Fibroblast of skin of right quadriceps (primary cell): ENCODE measurements at places on chromosomes 13 and 19.
A peak's percentile ranks its signal among the peaks of the same experiment; 100 is the strongest.

GRCh38 chr13:25619897-25620296 lies 248.1 kb downstream of the ATP8A2 start:
- DNase-seq = no peak

DNA sequence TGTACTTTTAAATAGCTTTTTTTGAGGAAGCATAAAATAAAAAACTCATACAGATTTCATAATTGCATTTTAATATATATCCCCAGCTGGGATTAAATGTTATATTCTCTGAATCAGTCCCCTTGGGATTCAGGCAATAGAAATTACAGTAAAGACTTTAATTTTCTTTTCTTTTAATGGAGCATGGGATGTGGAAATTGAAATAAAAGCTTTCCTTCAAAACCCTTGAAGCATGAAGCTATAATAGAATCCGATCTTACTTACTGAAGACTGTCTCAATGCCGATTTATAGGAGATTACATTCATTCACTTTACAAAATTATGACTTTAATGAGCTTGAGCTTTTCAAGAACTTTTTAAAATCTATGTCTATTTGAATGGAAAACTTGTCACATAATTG lies 243.4 kb downstream of the SPRY2 start:
- DNase-seq = no peak

DNA sequence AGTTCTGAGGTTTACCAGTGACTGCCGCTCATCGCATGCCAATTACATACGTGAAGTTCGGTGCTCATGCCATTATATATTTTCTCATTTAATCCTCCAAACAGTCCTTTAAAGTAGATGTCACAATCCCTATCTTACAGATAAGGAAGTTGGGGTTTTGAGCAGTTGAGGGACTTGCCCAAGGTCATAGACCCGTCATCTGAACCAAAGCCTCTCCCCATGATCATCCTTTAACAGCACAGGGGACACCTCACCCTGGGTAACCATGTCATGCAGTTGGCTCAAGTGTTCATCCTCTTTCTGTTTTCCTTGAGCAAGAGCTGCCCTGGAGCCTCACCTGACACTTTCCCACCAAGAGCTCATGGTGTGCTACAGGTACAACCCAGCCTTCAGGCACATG lies 69.1 kb downstream of the HSPH1 start:
- DNase-seq = no peak

DNA sequence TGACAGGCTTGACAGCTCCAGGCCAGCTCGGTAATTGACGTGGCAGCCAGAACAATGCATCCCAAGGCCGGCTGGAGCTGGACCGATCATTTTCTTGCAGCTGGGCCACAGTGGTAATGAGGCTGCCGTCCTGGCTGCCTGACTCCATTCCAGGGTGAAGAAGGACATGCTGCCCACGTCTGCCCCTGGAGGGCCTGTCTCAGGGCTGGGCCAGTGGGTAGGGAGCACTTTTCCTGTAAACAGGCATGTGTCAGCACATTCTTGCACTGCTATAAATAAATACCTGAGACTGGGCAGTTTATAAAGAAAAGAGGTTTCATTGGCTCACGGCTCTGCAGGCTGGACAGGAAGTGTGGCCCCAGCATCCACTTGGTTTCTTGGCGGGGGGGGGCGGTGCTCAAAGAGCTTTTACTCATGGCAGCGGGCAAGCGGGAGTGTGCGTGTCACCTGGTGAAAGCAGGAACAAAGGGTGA lies 38.1 kb upstream of the KCTD15 start:
- no peak for DNase-seq

DNA sequence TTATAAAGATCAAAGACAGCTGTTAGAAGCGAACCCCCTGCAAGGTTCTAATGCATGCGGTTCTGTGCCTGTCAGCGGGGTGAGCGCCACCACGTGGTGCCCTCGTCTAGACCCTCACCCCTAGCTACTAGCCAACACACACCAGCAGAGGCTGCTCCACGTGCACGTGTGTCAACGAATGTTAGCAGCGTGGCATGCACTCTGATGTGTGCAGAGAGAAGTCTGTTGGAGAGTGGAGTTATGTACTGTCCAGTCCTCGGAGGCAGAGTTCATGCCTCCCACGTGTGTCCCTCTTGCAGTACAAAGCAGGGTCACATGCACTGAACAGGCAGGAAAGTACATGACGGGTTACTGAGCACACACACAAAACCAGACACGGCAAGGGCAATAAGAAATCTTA lies 75.0 kb upstream of the SLC15A1 start:
- no peak for DNase-seq

GRCh38 chr19:18057557-18057956 lies 29.2 kb downstream of the IL12RB1 start:
- DNase-seq = no peak

- peak; percentile 64 for DNase-seq
Observed at GRCh38 chr13:106117035-106117434, 418.4 kb downstream of the EFNB2 start.

- no peak for DNase-seq
Observed at GRCh38 chr13:111233080-111233479, 87.4 kb upstream of the TEX29 start.

DNA sequence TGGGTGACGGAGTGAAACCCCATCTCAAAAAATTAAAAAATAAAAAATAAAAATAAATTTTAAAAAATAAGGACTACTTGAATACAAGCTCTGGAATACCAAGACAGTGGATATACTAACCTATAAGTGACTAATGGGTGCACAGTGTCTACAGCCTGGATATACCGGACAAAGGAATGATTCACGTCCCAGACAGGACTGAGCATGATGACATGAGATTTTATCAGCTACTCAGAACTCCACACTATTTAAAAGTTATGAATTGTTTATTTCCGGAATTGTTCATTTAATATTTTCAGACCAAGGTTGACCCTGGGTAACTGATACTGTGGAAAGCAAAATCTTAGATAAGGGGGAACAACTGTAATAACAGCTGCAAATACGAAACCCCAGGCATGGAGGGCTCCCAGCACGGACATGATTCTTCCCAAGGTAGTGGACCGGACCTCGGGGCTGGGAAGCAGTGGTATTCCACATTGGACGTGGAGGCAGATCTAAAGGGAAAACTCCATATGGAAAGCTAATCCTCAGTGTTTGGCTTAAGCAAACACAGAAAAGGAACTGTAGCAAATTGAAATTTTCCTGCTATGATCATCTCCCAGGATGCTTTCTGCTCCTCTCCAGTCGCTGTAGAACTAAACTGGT lies 102.6 kb upstream of the TSHZ3 start:
- no peak for DNase-seq

- DNase-seq = peak; percentile 53
Observed at GRCh38 chr19:1512671-1513498, at the start of gene ADAMTSL5. Gene ADAMTSL5 (minus strand): TSS chr19:1513019. CDS start chr19:1510943, 2,076 bp downstream.
